ENCODE measurements at places on chromosomes 11 and 22.

GRCh38 chr11:63670433-63671321 lies 499 bp downstream of the ATL3 start:
- peak; percentile 23 for DNase-seq

DNA sequence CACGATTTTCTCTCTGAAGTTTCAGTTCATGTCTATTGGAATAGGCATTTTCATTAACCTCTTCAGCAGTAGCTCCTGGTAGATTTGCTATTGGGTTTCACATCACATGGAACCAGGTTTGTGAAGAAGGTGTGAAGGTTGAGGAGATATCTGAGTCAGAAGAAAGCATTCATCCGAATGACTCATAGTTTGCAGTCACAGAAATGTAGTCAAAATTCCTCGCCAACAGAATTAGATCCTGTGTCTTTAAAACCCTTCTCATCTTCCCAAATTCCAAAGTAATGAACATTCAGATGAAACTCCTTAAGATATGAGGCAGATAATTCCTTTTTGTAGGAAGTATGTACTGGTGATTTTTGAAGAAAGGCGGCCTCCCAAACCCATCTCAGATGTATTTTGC lies 125.0 kb upstream of the LARGE1 start:
- no peak for DNase-seq

DNA sequence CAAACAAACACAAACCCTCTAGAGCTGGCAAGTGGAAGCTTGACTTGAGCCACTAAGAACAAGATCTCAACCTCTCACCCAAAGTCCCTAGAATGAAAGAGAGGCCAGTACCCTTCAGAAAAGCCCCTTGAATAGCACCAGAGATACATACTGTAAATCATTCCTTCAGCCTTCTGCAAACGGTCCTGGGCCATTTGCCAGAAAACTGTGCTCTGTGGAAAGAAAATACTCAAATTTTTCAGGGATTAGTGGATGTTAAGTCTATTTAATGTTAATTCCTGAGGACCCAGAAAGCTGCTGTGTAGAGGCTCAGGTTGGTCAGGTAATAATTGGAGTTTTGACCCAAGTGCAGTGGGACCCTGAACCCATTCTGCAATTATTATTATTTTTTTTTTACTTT lies 16.9 kb downstream of the SERPINH1 start:
- DNase-seq = no peak

DNA sequence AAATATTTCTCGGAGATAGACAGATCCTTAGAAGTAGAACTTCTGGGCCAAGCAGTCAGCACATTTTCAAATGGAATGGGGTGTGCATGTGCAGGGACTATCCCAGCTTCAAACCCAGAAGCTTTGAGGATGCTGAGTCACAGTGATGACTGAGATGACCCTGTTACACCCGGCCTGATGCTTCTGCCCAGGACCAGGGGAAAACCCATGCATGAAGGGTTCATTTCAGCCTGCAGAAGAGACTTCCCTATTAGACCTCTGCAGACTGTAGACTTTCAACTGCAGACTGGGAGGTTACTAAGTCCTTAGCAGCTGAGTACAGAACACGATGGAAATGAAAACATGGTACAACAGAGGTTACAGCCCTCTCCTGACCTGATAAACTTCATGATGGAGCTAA lies 3.6 kb upstream of the OR2AT4 start:
- peak; percentile 12 for DNase-seq

GRCh38 chr11:121797496-121797895 lies 318.5 kb downstream of the BLID start:
- DNase-seq = no peak

GRCh38 chr22:37994049-37994448 lies 9.7 kb upstream of the SOX10 start:
- DNase-seq = no peak

- no peak for DNase-seq
Observed at GRCh38 chr11:90775567-90776165, 552.8 kb upstream of the CHORDC1 start.

DNA sequence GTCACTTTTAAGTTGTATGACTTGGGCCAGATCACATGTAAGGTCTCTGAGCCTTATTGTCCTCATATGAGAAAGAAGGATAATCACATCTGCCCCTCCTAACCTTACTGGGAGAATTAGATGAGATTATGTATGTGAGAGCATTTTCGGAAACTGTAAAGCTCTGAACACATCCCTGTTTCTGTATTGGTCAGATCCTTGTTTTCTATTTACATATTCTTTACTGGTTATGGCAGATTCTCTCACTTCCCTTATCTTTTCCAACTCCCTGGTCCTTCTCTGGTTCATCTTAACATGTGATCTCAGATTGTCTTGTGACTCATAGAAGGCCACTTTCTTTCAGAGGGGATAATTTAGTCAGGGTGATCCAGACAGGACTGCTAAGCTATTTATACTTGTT lies 41.8 kb downstream of the CCDC81 start:
- DNase-seq = no peak

GRCh38 chr22:30290342-30291057 lies 1.2 kb upstream of the CASTOR1 start:
- no peak for DNase-seq

DNA sequence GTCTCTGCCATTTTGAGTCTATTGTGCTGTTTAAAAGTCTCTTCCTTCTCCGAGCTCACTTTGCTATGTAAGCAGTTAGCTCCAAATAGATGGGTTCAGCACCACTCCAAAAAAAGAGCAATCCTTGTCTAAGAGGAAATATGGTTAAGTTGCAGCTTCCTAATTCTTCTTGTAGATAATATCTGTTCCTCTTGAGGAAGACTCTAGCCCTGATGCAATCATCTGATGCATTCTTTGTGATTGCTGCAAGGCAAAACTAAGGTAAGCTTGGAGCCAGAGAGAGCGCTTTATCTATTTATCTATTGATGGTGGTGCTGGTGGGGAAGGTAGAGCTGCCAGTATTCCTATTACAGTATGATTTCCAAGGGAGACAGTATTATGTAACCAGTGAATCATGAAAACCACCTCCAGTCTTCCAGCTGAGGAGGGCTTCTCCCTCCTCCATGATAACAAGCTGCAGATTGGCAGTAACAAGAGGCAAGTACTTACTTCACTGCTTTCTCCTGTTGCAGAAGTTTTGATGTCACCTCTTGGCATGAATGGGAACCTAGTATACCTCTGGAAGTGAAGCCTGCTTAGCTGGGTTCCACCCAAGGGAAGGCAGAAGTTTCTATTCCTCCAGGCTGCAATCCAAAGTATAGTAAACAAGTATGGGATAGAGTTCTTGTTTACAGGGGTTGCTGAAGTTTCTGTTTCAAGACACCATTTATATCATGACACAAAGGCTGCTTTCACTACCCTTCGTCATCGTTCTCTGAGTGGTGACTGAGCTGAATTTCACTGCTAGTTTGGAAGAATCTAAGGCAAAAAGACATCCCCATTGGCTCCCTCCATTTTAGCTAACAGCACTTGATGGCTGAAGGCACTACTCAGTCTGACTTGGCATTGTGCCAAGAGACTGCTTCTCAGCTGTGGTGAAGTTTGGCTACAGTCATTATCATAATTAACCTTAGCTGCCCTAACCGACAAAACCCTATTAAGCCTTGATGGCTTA lies 49.7 kb downstream of the FDX1 start:
- no peak for DNase-seq

DNA sequence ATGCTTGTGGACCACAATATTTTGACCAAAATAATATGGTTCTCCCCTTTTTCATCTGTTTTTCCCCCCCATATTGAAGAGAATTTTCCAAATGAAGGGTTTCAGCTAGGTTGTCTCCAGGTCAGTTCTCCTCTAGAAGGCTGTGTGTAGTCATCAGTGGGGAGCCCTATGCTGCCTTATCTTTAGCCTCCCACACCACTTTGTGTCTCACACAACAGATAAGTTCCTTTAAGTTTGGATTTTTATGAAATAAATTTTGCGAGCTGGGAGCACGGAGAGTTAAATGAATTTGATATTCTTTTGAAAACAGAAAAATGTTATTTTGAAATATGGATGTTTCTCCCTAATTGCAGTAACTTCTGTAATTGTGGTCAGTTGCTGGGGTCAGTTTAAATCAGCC lies 28.9 kb downstream of the PAX6 start:
- DNase-seq = no peak

- no peak for DNase-seq
Observed at GRCh38 chr11:26779074-26779865, 57.4 kb upstream of the SLC5A12 start.

GRCh38 chr22:31080164-31080847 lies 812 bp upstream of the SMTN start:
- DNase-seq = no peak

DNA sequence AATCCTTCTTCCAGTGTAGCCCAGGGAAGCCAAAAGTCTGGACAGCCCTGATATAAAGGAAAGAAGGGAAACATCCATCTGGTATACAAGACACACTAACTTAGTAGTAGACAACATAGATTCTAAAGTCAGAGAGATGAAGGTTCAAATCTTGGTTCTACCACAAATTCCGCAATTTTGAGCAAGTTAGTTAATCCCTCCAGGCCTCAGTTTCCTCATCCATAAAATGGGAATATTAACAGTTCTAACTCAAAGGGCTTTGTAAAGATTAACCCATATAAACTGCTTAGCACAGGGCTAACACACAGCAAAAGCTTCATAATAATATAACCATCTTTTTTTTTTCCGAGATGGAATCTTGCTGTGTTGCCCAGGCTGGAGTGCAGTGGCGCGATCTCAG lies 10.7 kb downstream of the LRP4 start:
- DNase-seq = no peak

- DNase-seq = no peak
Observed at GRCh38 chr22:39478441-39478850, 21.6 kb downstream of the MGAT3 start.

DNA sequence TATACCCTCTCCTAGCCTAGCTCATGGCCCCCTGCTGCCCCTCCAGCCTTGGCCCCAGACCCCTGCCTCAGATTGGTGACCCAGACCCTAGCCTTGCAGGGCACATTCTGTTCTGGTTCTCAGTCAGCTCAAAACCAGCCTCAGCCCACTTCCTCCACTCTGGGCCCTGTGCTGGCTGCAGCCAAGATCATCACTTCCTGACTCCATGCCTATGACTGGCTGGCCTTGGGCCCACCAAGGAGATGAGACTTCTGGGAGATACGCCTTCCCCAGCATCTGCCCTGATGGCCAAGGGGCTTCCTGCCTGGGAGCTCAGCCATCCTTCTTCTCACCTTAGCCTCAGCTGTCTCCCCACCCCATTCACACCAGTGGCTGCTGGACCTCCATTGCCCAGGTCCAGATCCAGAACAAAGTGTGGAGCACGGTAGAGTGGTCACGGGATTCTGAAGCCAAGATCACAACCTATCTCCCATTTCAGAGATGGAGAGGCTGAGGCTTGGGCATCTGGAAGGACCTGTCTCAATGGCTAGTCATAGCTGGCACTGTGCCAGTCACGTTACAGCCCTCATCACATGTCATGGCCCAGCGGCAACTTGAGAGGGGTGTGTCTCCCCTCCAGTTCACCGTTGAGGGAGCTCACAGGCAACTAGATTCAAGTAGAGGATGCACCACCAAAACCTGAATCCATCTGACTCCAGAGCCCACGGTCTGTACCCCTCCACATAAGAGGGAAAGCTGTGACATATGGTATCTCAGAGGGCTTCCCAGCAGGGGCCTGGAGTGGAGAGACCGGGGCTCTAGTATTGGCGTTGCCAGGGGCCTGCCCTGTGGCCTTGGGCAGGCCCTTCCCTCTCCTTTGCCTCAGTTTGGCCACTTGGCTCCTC lies 43.0 kb upstream of the KLHL35 start:
- DNase-seq = no peak

- no peak for DNase-seq
Observed at GRCh38 chr11:57103899-57104605, 77.7 kb upstream of the LRRC55 start.

DNA sequence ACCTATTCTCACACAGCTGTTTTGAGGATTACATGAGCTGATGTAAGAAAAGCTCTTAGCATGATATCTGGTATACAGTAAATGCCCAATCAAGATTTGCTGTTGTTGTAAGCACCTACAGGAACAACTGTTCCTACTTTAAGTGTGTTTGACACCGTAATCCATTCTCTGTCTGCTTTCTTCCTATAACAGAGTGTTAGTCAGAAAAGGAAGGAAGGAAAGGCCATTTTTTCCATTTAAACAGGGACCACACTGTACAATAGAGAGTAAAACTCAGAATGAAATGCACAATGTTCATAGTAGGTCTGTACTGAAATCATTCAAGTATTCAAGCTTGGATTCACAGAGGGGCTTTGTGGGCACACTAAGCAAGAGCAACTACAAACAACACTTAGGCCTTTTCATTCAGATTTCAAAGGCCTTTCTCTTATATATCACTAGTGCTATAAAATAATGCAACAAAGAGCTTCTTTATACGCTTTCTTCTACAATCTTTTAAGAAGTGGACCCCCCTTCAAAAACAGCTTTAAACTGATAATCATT lies 21.5 kb downstream of the MTCH2 start:
- DNase-seq = no peak

DNA sequence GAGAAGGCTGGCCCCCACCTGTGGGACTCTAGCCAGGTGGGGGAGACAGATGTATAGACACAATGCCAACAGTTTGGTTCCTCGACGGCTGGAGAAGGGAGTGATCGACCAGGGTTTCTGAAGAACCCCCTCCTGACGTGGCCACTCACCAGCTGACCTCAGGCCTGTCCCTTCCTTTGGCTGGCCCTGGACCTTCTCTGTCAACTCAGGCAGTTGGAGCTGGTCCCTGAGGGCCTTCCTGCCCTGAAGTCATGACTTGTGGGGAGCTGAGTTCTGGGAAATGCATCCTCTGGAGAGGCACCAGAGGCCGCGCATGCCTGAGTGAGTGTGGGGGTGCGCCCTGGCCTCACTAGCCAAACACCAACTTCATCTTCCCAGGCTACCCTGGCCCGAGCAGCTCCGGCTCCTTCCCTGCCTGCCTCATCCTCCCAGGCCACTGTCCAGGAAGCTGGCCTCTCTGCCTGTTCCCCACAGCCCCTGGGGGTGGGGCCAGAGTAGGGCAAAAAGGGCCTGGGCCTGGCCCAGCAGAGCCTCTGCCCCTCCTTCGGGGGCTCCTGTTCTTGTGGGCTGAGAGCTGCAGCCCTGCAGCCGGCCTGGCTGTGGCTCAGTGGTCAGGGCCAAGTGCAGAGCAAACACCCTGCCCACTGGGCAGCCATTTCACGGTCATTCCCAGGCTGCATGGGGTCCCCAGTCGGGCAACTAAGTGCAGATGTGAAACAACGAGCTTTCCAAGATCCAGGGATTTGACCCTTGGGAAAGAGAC lies 23.6 kb downstream of the TXN2 start:
- no peak for DNase-seq

DNA sequence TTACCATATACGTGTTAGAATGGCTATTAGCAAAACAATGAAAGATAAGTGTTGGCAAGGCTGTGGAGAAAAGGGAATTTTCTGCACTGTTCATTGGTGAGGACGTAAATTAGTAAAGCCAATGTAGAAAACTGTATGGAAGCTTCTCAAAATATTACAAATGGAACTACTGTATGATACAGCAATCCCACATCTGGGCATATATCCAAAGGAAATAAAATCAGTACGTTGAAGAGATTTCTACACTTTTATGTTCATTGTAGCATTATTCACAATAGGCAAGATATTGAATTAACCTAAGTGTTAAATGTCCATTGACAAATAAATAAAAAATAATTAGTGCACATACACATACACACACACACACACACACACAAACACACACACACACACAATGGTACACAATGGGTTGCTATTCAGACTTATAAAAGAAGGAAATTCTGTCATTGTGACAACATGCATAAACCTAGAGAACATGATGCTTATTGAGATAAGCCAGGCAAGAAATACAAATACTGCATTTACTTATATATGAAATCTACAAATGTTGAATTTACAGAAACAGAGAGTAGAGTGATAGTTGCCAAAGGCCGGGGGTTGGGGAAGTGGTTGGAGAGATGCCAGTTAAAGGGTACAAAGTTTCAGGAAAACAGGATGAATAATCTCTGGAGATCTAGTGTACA lies 565.8 kb upstream of the LRRC4C start:
- no peak for DNase-seq

- DNase-seq = no peak
Observed at GRCh38 chr22:33300165-33300564, 242.0 kb upstream of the SYN3 start.

Data from stimulated activated CD4-positive, alpha-beta T cell treated with anti-CD3 and anti-CD28 coated beads, Interleukin-4, amount 100 ng/mL, for 1 hour (primary cell).